ENCODE measurements at places on chromosomes 12 and 14. TPM values are rescaled to one million over a fixed set of nuclear protein-coding genes. Genes with fewer than 3 reads are reported as not detected.
A peak's percentile ranks its signal among the peaks of the same experiment; 100 is the strongest.

DNA sequence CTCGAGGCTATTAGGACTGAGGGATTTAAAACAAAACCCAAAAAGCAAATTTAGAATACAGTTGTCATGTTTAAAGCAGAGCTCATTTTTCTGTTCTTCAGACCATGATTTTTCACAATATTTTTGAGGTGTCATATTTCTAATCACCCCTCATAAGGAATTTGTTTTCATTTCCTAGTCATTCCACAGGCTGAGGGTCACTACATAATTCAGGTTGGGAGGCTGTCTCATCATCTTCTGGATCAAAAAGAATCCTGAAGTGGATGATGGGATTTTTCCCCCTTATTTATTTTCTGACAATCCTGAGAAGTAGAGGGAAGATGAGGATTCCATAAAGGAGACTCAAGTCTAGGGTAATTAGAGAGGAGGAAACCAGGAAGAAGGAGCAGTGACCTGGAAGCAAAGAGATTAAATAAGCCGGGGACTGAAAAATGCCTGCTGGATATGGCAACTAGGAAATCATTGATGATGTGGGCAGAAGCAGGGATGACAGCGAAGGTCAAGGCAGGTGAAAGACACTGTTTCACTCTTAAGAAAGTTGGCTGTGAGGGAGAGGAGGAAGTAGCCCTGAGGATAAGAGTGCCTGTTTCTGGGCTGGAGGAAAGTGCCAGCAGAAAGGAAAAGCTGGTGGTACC, 9.0 kb upstream of the PCNX1 start:
- peak overlapping the region; percentile 42 for H3K27ac ChIP-seq
- no peaks in the 10 kb centered on the region for H3K36me3 ChIP-seq
- no peak for DNase-seq
- no peak overlapping the region for H3K4me3 ChIP-seq

Gene HOXC6
- not detected for total RNA-seq

DNA sequence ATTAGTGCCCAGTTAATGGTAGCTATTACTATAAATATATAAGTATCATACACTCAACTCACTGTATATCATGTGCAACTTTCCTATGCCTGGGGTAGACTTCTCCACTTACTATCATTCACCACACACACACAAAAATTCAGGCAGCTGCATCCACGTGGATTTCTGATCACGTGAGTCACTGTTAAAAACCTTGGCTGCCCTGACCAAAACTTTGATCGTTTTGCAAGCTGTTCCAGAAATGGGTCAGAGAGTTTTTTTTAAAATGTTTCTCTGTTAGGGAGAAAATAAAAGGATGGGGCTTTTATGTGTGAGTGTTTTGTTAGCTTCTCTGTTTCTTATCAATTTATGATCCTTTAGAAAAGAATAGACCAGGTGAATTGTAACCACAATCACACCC, 198.2 kb upstream of the CNOT2 start:
- H3K36me3 ChIP-seq: no peaks in the 10 kb centered on the region
- H3K27me3 ChIP-seq: no peaks in the 10 kb centered on the region
- H3K27ac ChIP-seq: no peak overlapping the region

GRCh38 chr14:48430805-48431204, 755.4 kb upstream of the MDGA2 start:
- no peaks in the 10 kb centered on the region for H3K4me1 ChIP-seq
- no peak overlapping the region for H3K4me3 ChIP-seq
- no peak for DNase-seq
- H3K27me3 ChIP-seq: no peaks in the 10 kb centered on the region

Gene TRIM9
- total RNA-seq: 0.21 TPM

- DNase-seq: no peak
- H3K27ac ChIP-seq: no peak overlapping the region
- H3K4me3 ChIP-seq: no peak overlapping the region
- no peaks in the 10 kb centered on the region for H3K4me1 ChIP-seq
Observed at GRCh38 chr14:33061667-33062325, 123.1 kb downstream of the NPAS3 start.

DNA sequence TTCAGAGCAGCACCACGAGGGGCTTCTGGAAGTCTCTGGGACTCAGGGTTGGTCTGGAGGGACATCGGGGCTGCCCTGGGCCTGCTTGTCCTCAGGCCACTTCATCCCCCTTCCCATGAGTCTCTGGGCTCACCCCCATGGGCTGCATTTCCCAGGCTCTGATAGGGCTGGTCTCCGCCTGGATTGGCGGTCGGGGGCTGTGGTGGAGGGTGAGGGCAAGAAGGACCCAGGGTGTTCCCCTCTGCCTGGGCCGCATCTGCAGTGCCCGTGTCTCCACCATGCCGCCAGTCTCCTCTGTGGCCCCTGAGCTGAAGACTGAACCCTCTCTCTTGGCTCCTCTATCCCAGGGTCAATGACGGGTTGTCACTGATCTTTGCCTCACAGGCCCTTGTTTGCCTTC, 242.1 kb downstream of the ADGRD1 start:
- H3K36me3 ChIP-seq: no peaks in the 10 kb centered on the region
- no peaks in the 10 kb centered on the region for H3K4me1 ChIP-seq
- no peak overlapping the region for H3K4me3 ChIP-seq
- no peak overlapping the region for H3K27ac ChIP-seq
- no peaks in the 10 kb centered on the region for H3K27me3 ChIP-seq
- no peak for DNase-seq

- H3K36me3 ChIP-seq: no peaks in the 10 kb centered on the region
- H3K4me1 ChIP-seq: peaks cover 20% of the 10 kb centered on the region
- DNase-seq: no peak
- no peak overlapping the region for H3K4me3 ChIP-seq
Observed at GRCh38 chr12:27253347-27253746, 9.3 kb downstream of the STK38L start.

DNA sequence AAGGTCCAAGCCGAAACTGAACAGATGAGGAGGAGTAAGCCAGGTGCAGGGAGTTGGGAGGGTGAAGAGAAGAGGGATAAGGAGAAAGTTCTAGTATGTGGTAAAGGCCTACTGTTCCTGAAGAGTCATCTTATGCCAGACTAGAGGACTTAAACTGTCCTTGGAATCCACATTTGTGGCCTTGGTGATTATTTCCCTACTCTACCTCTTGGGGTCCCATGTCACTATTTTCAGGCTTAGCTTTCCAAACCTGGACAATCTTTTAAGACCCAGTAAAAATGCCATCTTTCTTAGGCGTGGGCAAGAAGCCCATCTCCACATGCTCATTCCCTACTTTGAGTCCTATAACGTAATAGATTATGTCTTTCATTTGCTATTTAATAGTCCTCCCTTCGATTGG, 40.1 kb upstream of the CRY1 start:
- no peak overlapping the region for H3K4me3 ChIP-seq
- H3K27me3 ChIP-seq: no peaks in the 10 kb centered on the region
- no peak overlapping the region for H3K27ac ChIP-seq
- no peak for DNase-seq
- H3K4me1 ChIP-seq: peaks cover 5% of the 10 kb centered on the region
- H3K36me3 ChIP-seq: no peaks in the 10 kb centered on the region

DNA sequence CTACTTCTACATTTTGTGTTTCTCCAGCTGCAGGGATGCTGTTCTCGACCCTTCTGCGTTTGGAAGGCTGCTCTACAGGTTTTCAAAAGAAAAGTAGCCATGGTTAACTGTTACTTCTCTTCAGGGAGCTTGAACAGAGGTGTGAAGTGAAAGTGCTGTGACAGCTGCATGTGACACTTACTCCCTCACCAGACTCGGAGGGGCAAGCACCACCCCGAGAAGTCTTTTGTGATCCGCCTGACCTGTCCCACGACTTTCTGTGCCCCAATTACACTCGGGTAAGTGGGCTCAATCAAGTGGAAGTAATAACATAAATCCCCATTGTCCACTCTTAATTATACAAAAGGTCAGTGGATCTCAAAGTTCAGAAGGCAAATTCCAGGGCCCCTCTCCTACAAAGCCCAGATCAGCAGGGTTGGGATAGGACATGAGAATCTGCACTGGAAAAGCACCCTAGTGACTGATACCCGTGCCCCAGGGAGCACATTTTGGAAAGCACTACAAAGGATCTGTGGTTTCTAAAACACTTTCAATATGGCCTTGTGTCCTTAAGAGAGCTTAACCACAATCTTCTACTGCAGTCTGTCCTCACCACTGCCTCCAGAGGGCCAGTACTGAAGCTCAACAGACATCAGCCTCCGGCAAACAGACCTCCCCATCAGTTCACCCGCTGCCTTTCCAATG, 11.5 kb downstream of the FICD start:
- H3K27me3 ChIP-seq: no peaks in the 10 kb centered on the region
- H3K27ac ChIP-seq: no peak overlapping the region
- no peak for DNase-seq
- peaks cover 45% of the 10 kb centered on the region for H3K36me3 ChIP-seq
- no peak overlapping the region for H3K4me3 ChIP-seq

DNA sequence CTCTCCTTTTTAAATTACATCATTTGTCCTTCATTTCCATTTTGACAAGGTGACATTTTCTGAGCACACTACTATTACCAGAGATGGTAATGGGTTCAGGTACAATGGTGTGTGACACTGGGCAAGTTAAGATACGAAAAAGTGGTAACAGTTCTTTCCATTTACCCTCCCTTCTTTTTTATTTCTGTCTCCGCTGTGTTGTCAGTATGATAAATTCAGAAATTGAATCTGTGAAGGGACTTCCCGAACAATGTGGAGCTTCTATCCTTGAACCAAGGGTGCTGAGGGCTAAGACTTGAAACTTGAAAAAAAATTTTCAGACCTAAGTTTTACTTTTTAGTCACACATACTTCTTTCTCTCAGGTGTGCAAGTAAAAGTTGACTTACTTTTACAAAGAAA, 103.7 kb downstream of the ERC1 start:
- DNase-seq: no peak
- H3K4me3 ChIP-seq: no peak overlapping the region
- H3K36me3 ChIP-seq: no peaks in the 10 kb centered on the region
- no peaks in the 10 kb centered on the region for H3K27me3 ChIP-seq

DNA sequence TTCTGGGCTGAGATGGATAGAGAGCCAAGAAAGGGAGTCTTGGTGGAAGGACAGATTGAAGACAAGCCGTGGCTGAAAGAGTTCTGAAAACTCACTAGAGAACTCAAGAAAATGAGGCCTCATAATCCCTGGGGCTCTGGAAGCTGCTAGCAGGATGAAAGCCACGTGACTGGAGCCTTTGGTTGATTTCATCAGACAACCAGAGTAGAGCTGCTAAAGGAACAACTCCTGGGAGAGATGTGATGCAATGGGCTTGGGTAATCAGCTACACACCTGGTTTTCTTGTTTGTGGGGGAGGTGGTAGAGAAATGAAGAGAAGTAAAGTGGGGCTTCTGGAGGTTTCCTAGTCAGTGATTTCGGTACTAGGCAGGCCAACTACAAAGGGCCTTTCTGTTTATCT, 13.4 kb downstream of the CSRNP2 start:
- no peak overlapping the region for H3K27ac ChIP-seq
- peaks cover 42% of the 10 kb centered on the region for H3K36me3 ChIP-seq
- no peak overlapping the region for H3K4me3 ChIP-seq
- no peaks in the 10 kb centered on the region for H3K27me3 ChIP-seq

Gene GPRC5D
- total RNA-seq: not detected

Gene ADCY4
- total RNA-seq: 23.1 TPM

Gene CCDC63
- total RNA-seq: not detected

Gene PRORP
- 40.5 TPM for total RNA-seq

DNA sequence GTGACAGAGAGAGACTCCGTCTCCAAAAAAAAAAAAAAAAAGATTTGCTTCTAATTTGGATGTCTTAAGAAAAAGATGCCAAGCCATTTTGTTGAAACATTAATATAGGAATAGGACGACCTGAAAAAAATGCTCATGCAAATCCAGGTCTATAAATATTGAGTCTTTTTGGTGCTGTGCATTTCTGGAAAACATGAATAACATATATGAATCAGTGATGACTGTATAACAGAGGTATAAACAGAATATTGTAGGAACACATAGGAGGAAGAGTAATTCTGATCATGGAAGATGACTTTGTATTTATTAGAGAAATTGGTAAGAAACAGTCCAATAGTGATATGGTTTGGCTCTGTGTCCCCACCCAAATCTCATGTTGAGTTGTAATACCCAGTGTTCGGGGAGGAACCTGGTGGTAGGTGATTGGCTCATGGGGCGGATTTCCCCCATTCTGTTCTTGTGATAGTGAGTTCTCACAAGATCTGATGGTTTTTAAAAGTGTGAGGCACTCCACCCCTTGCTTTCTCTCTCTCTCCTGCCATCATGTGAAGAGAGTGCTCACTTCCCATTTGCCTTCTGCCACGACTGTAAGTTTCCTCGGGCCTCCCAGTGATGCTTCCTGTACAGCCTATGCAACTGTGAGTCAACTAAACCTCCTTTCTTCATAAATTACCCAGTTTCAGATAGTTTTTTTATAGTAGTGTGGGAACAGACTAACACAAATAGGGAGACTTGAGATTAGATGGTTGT, 3.0 kb upstream of the SRSF5 start:
- H3K4me1 ChIP-seq: peaks cover 17% of the 10 kb centered on the region
- H3K27ac ChIP-seq: no peak overlapping the region
- H3K27me3 ChIP-seq: no peaks in the 10 kb centered on the region
- no peak overlapping the region for H3K4me3 ChIP-seq
- DNase-seq: no peak

GRCh38 chr12:46485853-46486252, 113.3 kb upstream of the SLC38A2 start:
- H3K4me1 ChIP-seq: peaks cover 34% of the 10 kb centered on the region
- H3K27me3 ChIP-seq: no peaks in the 10 kb centered on the region
- no peaks in the 10 kb centered on the region for H3K36me3 ChIP-seq
- no peak overlapping the region for H3K27ac ChIP-seq

DNA sequence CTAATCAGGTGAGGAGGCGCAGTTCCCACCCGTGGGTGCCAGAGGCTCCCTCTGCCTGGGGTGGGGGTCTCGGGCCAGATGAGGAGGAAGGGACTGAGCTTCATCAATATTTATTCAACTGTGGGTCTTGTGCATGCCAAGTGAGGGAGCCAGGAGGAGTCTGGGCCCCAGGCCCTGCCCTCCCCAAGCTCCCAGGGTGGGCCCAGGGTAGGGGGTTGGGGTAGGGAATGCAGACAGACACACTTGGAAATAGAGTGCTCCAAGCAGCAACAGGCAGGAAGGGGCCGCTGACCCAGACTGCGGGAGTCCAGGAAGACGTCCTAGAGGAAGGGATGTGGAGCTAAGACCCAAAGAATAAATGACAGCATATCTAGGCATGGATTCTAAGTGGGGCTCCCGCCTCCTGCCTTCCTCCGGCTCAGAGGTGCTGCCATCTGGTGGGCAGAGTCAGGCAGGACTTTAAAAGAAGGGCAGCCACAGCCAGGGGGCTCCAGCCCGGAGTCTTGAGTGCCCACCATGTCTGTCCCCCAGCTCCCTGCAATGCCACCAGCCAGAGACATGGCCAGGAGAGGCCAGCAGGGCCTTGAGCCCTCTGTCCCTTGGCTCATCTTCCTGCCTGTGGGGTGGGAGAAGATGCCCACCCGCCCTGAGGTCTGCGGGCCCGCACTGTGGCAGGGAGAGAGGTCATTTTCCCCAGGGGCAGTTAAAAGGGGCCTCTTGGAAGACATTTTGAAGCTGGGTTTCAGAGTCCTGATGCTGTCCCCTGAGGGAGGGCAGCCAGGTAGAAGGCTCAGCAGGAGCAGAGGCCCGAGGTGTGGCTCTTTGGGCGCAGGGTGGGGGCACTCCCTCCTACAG, 70.1 kb downstream of the PHETA1 start:
- no peaks in the 10 kb centered on the region for H3K4me1 ChIP-seq
- DNase-seq: no peak
- H3K36me3 ChIP-seq: no peaks in the 10 kb centered on the region
- no peak overlapping the region for H3K4me3 ChIP-seq
- no peaks in the 10 kb centered on the region for H3K27me3 ChIP-seq

All from esophagus squamous epithelium (tissue), 5 donors.